ENCODE measurements at places on chromosomes 6 and 20. TPM values are rescaled to one million over a fixed set of nuclear protein-coding genes. Genes with fewer than 3 reads are reported as not detected.

Gene SIRPD
- 2.6 TPM for total RNA-seq

Gene CLVS2
- total RNA-seq, result not detected

Gene SYCP2L
- 0.25 TPM for total RNA-seq

Gene HAO1
- not detected for total RNA-seq

Gene TCP11
- not detected for total RNA-seq

Gene SPEF1
- not detected for total RNA-seq

Data from spleen (tissue), 13 donors.